ENCODE measurements at places on chromosomes 6 and 20. TPM values are rescaled to one million over a fixed set of nuclear protein-coding genes. Genes with fewer than 3 reads are reported as not detected.

GRCh38 chr6:53495506-53496499, 49.1 kb downstream of the GCLC start:
- H3K27ac ChIP-seq, result no peak overlapping the region
- H3K36me3 ChIP-seq, result peaks cover 11% of the 10 kb centered on the region
- peaks cover 33% of the 10 kb centered on the region for H3K4me1 ChIP-seq
- no peak overlapping the region for H3K4me3 ChIP-seq

TRAPPC3L gene
- polyA plus RNA-seq, result 0.28 TPM

- H3K27ac ChIP-seq, result no peak overlapping the region
- H3K27me3 ChIP-seq, result no peaks in the 10 kb centered on the region
- peaks cover 30% of the 10 kb centered on the region for H3K36me3 ChIP-seq
- peaks cover 22% of the 10 kb centered on the region for H3K4me1 ChIP-seq
Observed at GRCh38 chr6:42104804-42105125, 37.7 kb downstream of the C6orf132 start.

DNA sequence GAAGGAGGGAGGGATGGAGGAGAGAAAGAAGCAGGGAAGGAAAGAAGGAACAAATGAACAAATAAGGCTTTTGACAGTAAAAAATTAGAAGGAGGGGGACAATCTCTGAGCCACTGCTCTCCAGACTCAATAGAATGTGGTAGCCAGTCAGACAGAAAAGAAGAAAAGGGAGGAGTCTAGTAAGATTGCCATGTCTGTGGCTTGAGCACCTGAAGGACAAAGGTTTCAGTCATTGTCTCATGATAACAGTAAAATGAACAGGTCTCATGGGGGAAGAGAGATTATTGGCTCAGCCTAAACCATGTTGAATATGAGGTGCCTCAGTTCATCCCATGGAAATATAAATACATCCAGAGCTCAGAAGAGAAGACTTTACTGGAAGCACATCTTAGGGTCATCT, 14.0 kb upstream of the LOC128125822 start:
- H3K36me3 ChIP-seq, result no peaks in the 10 kb centered on the region
- H3K4me3 ChIP-seq, result no peak overlapping the region
- DNase-seq, result no peak
- H3K27me3 ChIP-seq, result no peaks in the 10 kb centered on the region

GRCh38 chr20:4699957-4700356, 21.8 kb upstream of the PRND start:
- DNase-seq, result no peak
- H3K27ac ChIP-seq, result no peak overlapping the region
- peaks cover 28% of the 10 kb centered on the region for H3K36me3 ChIP-seq
- H3K4me1 ChIP-seq, result peaks cover 31% of the 10 kb centered on the region

CPXM1 gene
- not detected for polyA plus RNA-seq

- H3K27me3 ChIP-seq, result no peaks in the 10 kb centered on the region
- H3K4me1 ChIP-seq, result peaks cover 11% of the 10 kb centered on the region
- H3K27ac ChIP-seq, result no peak overlapping the region
- H3K4me3 ChIP-seq, result no peak overlapping the region
- no peak for DNase-seq
Observed at GRCh38 chr6:136771306-136771705, 21.0 kb downstream of the MAP3K5 start.

GRCh38 chr6:54070025-54070424, 41.2 kb upstream of the MLIP start:
- H3K27ac ChIP-seq, result no peak overlapping the region
- no peaks in the 10 kb centered on the region for H3K36me3 ChIP-seq
- H3K4me1 ChIP-seq, result no peaks in the 10 kb centered on the region
- H3K27me3 ChIP-seq, result no peaks in the 10 kb centered on the region
- no peak overlapping the region for H3K4me3 ChIP-seq
- DNase-seq, result no peak

IL17F gene
- not detected for polyA plus RNA-seq

GRCh38 chr20:37273988-37274387, 12.4 kb upstream of the GHRH start:
- H3K27me3 ChIP-seq, result no peaks in the 10 kb centered on the region
- no peaks in the 10 kb centered on the region for H3K36me3 ChIP-seq
- no peak overlapping the region for H3K27ac ChIP-seq
- H3K4me1 ChIP-seq, result peaks cover 8% of the 10 kb centered on the region

GRCh38 chr20:61619751-61620150, 367.7 kb downstream of the CDH4 start:
- no peak for DNase-seq
- H3K4me1 ChIP-seq, result no peaks in the 10 kb centered on the region
- peaks cover 5% of the 10 kb centered on the region for H3K27me3 ChIP-seq
- H3K27ac ChIP-seq, result no peak overlapping the region
- no peak overlapping the region for H3K4me3 ChIP-seq
- no peaks in the 10 kb centered on the region for H3K36me3 ChIP-seq

Measured in keratinocyte (primary cell).